ENCODE measurements at places on chromosomes 3 and 15. TPM values are rescaled to one million over a fixed set of nuclear protein-coding genes. Genes with fewer than 3 reads are reported as not detected.

Gene ZKSCAN7
- total RNA-seq = 1.2 TPM

DNA sequence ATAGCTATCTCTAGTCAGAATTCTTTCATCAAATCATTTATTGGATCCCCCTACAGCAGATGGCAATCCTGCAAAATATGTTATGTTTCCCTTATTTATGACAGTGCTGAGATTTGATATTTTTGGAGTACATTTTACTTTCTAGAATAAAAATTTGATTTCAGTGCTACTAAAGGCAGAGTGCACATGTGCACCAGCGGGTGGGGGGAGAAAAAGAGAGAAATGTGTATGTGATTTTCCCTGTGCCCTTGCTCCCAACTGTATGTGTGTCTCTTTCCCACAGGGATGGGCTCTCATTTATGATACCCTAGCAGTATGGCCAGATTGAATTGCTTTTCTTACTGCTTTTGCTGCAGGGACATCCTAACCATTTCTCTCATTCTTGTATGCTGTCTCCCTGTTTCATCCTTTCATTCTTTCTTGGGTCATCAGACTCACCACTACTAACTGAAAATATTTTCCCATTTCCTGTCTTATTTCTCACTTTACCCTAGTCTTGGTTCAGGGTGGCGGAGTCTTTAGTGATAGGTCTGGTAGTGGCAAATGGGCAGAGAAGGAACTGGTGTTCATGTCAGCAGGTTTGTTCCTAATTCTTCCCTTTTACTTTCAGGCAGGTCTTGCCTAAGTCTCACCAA, 140.7 kb downstream of the TCF12 start:
- no peak for DNase-seq

- DNase-seq = no peak
Measured at GRCh38 chr3:133855002-133855370, 40.7 kb downstream of the RAB6B start.

- no peak for DNase-seq
Measured at GRCh38 chr3:31777092-31777491, 204.0 kb downstream of the OSBPL10 start.

All from glomerular endothelial cell (primary cell).